ENCODE measurements at places on chromosomes 7 and 10.

DNA sequence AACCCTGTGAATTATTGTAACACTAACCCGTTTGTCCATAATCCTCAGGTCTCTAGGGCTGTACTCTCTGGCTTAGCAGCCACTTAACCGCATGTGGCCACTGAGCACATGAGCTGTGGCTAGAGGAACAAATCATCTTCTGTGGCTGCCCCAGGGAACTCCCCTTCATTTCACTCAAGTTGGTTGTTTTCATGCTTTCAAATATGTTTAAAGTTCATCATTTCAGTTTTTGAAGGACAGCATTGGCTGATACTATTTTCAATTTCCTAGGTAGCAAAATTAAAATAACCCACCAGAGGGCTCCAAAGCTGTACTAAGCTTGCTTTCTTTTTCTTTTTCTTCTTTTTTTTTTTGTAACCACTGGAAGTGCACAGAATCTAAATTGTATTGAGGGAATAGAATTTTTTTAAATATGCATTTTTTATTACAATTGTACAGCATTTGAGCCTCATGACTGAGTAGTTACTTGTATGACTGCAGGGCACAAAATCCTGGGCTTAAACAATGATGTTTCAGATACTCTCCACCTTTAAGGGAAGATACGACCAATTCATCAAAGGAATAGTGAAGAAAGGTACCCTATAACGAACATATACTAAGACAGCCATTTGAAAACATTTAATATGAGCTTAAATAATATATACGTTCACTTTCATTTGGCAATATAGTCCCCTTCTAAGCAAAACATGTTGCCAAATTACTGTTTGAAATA is 38.6 kb downstream of the MRC1 start:
- peak; percentile 14 for DNase-seq

- DNase-seq: no peak
Measured at GRCh38 chr10:49598164-49598856, 11.8 kb upstream of the SLC18A3 start.

GRCh38 chr10:97943294-97943693 is 87.1 kb downstream of the CRTAC1 start:
- DNase-seq: no peak

GRCh38 chr7:5232874-5233273 is 42.8 kb downstream of the WIPI2 start:
- no peak for DNase-seq

- no peak for DNase-seq
Measured at GRCh38 chr10:93598157-93598556, 2.9 kb downstream of the RBP4 start.

DNA sequence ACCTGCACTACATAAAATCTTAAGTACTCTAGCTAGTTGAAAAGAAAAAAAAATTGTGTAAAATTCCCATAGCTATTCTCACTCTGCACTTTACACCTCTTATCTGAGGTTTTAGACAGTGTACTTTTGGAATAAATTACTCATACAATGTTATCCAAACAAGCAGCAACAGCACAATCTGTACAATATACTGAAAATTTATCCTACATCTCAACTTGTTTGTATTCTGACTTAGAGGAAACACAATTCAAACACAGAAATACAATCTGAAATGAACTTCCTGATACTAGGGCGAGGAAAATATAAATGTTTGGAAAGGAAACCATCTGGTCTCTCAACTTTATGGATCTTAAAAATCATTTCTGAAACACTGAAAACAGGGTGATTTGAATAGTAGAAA is 381.7 kb downstream of the THSD7A start:
- DNase-seq: no peak

DNA sequence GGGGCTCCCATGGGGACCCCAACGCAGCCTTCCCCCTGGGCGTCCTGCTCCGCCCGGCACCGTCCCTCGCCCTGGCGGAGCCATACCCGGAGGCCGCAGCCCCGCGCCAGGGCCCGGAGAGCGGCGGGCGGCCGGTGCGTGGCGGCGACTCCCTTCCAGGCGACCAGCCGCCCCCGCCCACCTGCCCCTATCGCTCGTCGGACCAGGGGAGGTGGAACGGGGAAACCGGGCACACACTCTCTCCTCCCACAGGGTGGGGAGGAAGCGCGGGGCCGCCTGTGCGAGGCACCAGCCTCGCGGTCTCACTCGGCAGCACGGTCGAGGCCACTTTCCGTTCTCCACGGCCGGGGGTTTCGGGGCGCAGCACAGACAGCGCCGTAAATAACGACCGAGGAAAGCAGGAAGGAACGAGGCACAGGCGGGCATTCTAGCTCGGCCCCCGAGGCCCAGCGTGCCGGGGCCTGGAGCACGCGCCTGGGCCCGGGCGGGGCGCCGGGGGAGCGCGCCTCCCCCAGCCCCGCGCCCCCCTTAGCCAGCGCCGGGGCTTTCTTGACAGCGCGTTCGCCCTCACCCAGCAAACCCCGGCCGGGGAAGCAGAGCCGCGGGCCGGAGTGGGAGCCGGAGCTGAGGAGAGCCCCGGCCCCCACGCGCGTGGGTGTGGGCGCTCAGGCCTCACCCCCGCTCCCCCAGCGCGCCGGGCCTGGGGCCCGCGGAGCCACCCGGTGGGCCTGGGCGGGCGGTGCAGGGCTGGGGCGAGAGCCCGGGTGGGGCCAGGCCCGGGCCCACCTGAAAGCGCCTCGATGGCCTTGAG is 936 bp downstream of the IGF2BP3 start:
- DNase-seq: no peak

DNA sequence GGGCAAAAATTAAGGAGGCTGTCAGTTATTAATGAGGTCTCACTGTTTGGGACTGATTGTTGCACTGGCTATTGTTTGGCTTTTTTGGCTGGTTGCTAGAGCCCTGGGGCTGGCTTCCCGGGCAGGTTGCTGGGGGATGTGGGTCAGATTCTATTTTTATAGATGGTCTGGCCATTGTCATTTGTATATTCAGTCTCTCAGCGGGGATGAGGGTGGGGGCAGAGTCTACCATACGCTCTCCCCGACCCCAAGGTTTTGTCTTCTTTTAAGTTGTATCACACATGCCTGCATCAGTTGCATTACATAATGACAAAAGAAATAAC is 84.3 kb upstream of the GRB10 start:
- DNase-seq: no peak

DNA sequence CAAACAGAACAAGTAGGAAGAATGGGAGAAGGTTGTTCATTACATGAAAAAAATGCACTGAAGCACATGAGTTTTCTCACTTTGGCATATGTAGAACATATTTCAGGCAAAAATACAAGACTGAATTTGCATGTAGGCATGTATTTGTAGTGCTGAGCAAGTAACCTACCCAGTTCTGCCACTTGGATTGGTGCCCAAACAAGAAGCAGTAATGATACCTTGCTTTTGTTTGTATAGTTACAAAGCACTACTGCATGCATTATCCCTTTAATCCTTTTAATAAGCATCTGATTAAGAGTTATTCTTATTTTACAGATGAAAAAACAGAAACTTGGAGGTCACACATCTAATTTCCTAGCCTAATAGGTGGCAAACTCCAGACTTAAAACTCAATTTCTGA is 23.1 kb upstream of the CTTNBP2 start:
- DNase-seq: no peak

GRCh38 chr7:100726996-100727761 is 6.2 kb upstream of the ZAN start:
- no peak for DNase-seq

DNA sequence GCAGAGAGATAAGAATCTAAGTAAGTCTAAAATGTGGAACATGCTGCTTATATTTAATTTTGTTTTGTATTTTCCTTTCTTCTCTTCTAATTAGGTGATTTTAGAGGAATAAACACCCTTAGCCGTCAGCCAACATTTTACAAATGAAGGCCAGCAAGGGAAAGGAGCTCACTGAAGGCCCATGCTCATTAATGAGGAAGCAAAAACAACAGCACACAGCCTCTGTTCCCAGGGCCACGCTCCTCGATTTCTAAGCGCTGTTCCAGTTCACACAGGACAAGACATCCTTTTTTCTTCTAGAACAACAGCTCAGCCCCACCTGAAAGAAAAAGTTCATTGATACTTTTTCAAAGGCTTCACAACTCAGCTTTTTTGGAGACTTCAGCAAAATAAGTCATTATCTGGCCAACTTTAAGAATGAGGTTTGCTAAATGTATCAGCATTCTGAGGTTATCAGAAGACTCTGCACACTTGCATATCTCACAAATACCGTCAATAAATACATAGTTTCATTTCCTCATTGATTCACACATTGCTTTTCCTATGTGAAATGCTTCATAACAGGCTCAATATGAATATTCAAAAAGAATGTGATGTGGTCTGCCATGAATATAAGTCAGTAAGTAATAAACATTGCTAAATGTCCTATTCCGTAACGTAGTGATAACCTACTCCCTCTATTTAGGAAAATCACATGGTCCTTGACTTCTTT is 34.8 kb upstream of the SFMBT2 start:
- peak; percentile 65 for DNase-seq

- DNase-seq: peak; percentile 37
Measured at GRCh38 chr10:124152139-124153022, 59.0 kb upstream of the CHST15 start.

- no peak for DNase-seq
Measured at GRCh38 chr7:34117573-34117972, 212.2 kb downstream of the BMPER start.

- DNase-seq: no peak
Measured at GRCh38 chr10:122307669-122308416, 36.7 kb downstream of the BTBD16 start.

DNA sequence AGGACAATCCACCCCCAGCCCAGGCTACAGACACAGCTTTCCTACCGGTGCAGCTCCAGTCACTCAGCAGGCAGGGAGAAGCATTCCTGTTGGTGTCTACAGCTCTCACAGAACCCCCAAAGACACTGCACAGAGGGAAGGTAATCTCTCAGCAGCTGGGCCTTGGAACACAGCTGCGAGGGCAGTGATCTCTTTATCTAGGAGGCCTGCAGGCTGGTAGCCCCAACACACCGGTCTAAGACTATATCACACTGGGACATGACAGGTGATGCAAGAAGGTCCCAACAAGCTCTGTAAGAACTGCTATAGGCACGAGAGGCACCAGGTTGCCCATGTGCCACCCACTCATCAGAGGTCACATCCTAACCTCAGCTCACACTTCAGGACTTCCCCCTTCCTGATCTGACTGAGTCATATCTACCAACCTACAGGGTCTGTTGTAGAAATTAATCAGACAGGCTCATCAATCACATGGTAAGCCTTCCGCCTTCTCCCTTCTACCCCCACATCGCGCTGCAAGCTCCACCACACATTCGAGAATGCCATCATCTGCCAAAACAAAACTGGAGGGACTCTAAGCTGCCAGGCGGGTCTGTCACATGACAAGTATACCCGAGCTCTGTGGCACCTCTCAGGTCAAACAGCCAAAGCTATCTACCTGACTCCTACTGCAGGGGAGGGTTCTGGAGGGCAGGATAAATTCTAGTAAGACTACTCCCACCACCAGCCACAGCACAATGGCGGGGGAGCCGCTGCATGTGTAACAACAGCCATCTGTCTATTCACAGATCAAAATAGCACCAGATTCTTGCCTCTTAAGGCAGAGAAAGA is 26.1 kb downstream of the FAM53B start:
- no peak for DNase-seq

- DNase-seq: no peak
Measured at GRCh38 chr7:130442601-130443000, 1.8 kb upstream of the CEP41 start.
